NCI-H1417 treated with DMSO at 0.1 percent for 48 hours (cell line): ENCODE measurements at places on chromosomes 7 and 10.

DNA sequence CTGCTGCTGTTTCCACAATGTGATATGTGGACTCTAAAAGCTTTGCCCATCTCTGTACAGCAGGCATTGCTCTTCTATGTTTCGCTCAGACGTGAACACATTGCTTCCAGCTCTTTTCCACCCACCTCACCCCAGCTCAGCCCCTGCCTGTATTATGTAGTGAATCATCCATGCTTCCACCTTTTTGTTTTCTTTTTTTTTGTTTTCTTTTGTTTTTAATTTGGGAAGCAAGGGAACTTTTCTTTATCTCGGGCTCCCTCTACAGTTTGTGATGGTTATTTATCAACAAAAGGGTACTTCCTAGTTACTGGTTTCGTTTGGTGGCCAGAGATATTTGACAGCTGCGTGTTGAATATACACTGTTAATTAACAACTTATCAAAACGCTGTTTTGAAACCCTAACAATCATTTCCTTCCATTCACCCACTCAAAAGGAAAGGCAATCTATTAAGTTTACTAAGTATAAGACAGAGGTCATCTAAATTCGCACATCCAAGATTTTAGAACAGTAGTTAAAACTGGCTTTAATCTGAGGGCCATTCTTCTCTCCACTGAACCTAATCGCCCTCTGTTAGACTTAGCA lies 127.9 kb upstream of the STK17A start:
- DNase-seq, result no peak

- DNase-seq, result no peak
Observed at GRCh38 chr7:105098863-105099515, 85.0 kb downstream of the KMT2E start.

- no peak for DNase-seq
Observed at GRCh38 chr10:49596836-49597235, 13.3 kb upstream of the SLC18A3 start.

DNA sequence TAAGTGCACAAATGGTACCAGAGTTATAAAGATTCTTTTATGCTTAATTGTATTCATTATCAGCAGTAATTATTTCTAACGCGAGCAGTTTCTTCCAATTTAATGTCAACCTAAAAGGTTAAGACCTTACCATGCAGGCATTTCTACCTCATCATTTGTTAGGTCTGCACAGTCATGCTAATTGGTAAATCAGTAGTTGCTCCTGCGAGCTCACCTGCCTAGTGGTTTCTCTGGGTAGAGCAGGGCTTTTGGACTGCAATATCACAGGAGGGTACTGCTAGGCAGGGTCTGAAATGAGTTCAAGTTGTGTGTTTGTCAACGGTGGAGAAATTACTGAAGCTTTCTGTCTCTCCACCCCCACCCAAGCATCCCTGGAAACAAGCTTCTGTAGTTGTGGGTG lies 558.5 kb upstream of the MGMT start:
- DNase-seq, result no peak

DNA sequence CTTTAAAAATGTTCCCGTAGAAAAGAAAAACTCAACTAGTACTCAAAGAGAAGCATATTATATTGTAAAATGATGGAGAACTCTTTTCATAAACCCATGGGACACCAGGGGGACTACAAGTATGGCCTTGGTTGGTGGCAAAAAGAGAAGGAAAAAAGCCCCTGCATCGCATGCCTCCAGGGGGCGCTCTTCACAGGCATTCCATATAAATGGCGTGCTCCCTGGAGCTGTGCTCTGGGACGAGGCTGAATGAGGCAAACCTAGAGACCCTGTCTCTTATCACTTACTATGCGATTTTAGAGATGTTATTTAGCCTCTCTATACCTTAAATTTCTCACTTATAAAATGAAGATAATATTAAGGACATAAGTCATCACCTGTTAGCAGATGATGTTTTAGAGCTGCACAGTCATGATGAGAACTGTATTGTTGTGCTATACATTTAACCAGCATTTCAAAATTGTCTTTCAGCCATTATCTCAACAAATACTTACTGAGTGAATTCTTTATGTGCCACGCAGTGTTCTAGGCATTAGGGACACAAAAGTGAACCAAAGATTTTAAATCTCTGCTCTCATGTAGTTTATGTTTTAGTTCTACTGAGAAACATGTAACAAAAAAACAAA lies 105.8 kb downstream of the ARHGAP21 start:
- DNase-seq, result no peak
